ENCODE measurements at places on chromosomes 5 and 9.

- DNase-seq, result no peak
Measured at GRCh38 chr9:27499451-27499850, 24.6 kb upstream of the IFNK start.

DNA sequence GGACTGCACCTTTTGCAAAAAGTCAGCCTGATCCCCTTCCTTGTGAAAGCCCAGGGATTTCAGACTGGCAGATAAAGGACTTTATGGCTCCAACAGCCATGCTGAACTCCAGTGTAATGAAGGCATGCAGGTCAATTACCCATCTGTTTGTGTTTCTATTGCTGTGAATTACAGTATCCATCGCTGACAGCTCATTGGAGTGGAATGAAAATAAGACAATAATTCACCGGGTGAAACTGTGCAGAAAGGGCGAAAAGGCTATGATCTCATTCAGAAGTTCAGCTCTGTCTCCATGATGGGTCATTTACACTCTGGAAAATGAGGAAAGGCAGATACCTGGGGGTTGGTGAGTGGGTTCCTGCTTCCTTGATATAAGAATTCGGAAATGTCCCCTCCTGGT is 148.0 kb downstream of the BRINP1 start:
- DNase-seq, result no peak

GRCh38 chr5:72842816-72843215 is 26.4 kb downstream of the TNPO1 start:
- DNase-seq, result no peak

DNA sequence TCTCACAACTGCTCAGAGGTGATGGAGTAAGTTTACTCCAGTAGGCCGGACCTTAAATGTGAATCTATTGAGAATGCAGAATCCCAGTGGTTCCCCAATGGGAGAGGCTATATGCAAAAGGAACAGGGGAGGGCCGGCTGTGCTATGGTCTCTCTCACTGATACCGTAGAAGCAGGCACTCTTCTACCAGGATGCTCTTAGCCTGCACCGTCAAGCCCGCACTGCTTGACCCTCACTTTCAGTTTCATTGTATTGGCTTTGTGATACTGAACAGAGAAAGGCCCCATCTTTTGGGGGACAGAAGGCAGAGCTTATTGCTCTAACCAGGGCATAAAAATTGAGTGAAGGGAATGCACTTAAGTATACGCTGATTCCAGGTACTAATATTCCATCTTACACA is 615.0 kb upstream of the RGMB start:
- DNase-seq, result no peak

GRCh38 chr5:77146896-77147295 is 59.8 kb upstream of the ZBED3 start:
- no peak for DNase-seq
